ENCODE measurements at places on chromosomes 4 and X.

- DNase-seq = no peak
Observed at GRCh38 chrX:48897157-48897624, 377 bp downstream of the TIMM17B start.

DNA sequence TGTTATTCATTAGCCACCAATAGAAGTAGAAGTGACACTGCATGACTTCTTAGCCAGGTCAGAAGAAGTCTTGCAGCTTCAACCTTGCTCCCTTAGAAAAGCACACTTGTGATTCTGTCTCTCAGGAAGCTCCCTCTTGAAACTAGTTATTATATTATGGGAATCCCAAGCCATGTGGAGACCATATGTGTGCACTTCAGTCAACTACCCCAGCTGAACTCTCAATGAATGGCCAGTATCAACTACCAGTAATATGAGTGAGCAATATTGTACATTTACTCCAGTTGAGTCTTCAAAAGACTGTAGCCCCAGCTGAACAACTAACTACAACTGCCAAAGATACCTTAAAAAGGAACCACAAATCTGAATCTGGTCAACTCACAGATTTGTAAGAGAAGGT is 77.1 kb upstream of the GABRA3 start:
- DNase-seq = no peak

DNA sequence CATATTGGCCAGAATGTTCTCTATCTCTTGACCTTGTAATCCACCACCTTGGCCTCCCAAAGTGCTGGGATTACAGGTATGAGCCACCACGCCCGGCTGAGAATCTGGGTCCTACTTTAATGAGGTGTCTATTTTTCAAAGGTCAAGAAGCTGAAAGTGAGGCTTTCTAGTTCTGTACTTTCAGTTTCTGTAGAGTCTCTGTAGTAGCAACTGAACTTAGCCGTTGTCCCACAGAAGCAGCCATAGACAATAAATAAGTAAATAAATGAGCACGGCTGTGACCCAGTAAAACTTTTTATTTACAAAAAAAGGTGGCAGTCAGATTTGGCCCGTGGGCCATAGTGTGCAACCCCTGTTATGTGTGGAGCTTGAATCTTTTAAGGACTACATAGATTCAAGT is 92.0 kb downstream of the FNIP2 start:
- no peak for DNase-seq

DNA sequence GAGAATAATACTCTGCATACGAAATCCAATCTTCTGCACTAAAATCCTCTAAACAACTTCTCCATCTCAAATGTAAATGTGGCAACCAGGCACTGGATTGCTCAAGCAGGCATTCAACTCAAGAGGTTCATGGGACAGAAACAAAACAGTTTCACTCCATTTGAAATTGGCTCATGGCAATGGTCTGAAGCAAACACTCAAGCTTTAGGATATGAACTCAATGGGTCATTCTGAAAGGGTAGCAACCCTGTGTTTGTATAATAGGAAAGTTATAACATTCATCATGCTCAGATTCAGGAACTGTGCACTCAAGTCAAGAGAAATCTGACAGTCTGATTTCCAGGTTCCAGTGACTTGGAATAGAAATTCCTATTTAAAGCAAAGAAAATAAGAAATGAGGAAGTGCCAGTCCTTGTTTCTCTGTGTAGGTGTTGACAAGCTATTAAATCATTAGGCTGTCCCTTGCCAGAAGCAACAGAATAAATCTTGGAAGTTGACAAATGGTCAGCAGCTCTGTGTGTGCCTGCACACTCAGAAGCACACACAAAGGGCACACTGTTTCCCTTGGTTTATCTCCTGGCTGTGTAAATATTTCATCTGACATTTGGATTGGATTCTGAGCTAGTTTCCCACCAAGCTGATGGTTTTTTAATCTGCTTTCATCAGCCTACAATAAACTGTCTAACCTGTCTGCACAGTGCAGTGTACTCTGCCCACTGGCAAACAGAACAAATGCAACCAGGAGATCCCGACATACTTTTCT is 75.9 kb upstream of the CITED1 start:
- no peak for DNase-seq

DNA sequence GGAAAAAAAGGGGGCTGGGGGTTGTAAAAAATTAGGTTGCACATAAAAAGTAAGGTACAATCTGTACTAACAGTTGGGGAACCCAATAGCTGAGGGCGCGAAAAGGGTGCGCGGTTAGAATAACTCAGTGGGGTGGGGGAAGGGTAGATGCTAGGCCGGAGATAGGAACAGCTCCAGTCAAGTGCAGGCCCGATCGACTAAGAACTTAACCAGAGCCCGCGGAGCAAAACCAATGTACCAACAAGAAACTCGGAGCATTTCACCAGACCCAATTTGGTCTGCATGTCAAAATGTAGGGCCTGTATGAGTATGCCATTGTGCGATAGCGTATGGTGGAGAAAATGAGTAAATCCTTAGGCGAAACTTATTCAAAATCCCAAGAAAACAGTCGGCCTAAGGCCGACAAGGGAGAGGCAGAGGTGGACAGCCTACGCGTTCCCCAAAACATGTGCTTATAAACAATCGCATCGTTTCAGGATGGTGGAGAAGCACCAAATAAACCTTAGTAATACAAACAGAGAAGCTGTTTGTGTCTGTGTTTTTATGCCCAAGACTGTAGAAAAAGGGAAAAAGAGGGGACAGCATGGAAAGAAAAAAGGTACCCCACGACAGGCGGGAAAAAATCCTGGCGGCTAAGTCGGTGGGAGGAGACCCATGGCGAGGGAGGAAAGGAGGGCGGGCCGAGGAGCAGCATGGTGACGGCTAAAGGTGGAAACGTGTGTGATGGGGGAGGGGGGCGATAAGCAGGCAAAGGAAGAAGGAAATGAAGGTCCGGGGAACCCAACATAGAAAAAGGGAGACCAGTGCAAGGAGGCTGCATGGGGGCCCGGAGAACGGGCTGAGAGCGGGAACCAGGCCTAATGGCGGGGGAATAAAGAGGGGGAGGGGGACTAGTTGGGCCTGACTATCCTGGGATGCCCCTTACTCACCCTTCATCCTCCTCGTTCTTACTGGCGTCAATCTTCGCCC is 990 bp downstream of the HNRNPD start:
- DNase-seq = no peak
